ENCODE measurements at places on chromosomes 3 and 15. TPM values are rescaled to one million over a fixed set of nuclear protein-coding genes. Genes with fewer than 3 reads are reported as not detected.

DNA sequence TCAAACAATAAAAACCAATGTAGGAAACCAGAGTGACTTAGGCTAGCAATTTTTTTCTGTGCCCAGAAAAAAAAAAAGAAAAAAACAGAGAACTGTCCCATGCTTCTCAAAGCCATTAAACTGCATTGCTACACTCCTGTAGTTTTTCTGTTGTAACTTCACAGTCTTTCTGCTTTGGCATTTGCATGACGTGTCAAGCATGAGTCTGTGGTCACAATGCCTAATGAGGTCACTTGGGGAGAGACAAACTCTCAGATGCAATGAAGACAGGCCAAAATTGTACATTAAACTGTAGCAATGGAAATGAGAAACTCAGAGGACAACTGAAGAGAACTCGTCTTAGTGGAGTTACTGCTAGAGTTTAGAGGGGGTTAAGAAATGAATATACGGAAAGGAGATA is 30.8 kb downstream of the CCDC80 start:
- no peaks in the 10 kb centered on the region for H3K36me3 ChIP-seq
- H3K27me3 ChIP-seq, result peaks cover 15% of the 10 kb centered on the region
- peaks cover 6% of the 10 kb centered on the region for H3K4me1 ChIP-seq
- no peak overlapping the region for H3K27ac ChIP-seq
- H3K4me3 ChIP-seq, result no peak overlapping the region
- no peak for DNase-seq

DNA sequence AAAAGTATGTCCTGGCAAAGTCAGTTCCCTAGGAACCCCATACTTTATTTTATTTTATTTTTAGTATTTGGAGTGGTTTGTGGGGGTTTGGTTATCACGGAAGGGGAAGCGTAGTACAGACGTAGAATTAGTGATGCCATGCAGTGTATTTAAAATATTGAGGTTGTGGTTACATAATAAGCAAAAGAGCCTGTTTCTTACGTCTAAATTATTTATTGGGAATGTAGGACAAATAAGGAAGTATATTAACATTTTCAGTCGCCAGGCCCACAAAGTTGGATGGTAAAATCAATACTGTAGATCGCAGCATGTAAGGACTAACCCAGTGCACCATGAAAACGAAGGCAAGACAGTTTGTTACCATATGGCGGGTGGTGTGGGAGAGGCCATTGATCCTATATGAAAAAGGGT is 558 bp downstream of the DTWD1 start:
- H3K27me3 ChIP-seq, result no peaks in the 10 kb centered on the region
- peaks cover 45% of the 10 kb centered on the region for H3K4me1 ChIP-seq
- peak overlapping the region; percentile 86 for H3K4me3 ChIP-seq
- H3K27ac ChIP-seq, result peak overlapping the region; percentile 86

- H3K27me3 ChIP-seq, result peaks cover 17% of the 10 kb centered on the region
- H3K4me1 ChIP-seq, result peaks cover 14% of the 10 kb centered on the region
- no peak overlapping the region for H3K4me3 ChIP-seq
- no peak for DNase-seq
These were observed 38.5 kb downstream of the SLCO2A1 start for GRCh38 chr3:133991209-133991608.

DNA sequence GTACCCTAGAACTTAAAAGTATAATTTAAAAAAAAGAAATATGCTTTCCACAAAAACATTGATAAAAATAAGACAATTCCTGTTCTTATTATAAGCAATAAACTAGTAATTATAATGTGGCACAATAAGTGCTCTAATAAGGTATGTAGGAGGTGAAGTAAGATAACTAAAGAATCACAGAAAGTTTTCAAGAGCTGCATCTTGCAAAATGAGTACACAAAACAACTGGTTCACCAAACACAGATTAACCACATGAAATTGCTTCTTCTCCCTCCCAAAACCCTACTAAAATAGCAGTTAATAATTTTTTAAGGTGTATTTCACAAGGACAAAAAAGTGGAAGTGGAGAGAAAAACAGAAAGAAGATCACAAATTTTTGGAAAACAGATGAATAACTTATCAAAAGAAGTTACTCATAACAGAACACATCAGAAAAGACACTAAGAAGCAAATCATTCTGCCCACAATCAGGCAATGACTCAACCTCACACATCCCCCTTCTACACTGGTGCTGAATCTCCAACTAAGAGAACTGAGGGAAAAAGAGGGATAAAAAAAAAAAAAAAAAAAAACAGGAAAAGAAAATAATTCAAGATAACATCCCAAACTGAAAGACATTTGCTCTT is 64.2 kb downstream of the TBC1D5 start:
- no peaks in the 10 kb centered on the region for H3K27me3 ChIP-seq
- no peak for DNase-seq
- no peak overlapping the region for H3K4me3 ChIP-seq
- peaks cover 5% of the 10 kb centered on the region for H3K36me3 ChIP-seq
- no peak overlapping the region for H3K27ac ChIP-seq
- peaks cover 5% of the 10 kb centered on the region for H3K4me1 ChIP-seq

CCDC54 gene
- total RNA-seq, result not detected

VPS18 gene
- 17.8 TPM for total RNA-seq

PLIN1 gene
- not detected for total RNA-seq

DNA sequence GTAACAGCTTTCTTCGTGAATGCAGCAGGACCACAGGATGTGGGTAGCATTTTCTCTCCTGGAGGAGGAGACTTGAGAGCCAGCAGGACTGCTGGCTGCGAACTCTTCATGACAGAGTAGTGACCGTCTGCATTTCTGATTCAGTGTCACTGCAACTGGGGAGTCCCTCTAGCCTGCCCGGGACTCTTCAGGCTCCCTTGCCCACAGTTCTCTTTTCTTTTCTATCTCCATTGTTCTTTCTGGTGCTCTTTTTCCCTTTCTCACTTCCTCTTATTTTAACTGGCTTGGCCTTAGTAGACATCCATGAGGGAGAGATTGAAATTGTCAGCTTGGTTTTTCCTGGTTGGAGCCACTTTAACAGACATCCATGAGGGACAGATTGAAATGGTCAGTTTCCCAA is 49.9 kb upstream of the P2RY1 start:
- H3K4me1 ChIP-seq, result no peaks in the 10 kb centered on the region
- H3K27ac ChIP-seq, result no peak overlapping the region
- no peak for DNase-seq
- H3K4me3 ChIP-seq, result no peak overlapping the region

GRCh38 chr3:59609657-59610348 is 560.0 kb upstream of the CFAP20DC start:
- H3K36me3 ChIP-seq, result no peaks in the 10 kb centered on the region
- H3K27ac ChIP-seq, result no peak overlapping the region
- no peaks in the 10 kb centered on the region for H3K4me1 ChIP-seq
- H3K4me3 ChIP-seq, result no peak overlapping the region

- no peak overlapping the region for H3K4me3 ChIP-seq
- peaks cover 4% of the 10 kb centered on the region for H3K4me1 ChIP-seq
- peaks cover 1% of the 10 kb centered on the region for H3K27me3 ChIP-seq
These were observed 15.4 kb downstream of the HHLA2 start for GRCh38 chr3:108311797-108312196.

- peaks cover 20% of the 10 kb centered on the region for H3K27me3 ChIP-seq
- H3K4me1 ChIP-seq, result peaks cover 2% of the 10 kb centered on the region
- no peaks in the 10 kb centered on the region for H3K36me3 ChIP-seq
These were observed 8.8 kb upstream of the LACTB start for GRCh38 chr15:63112871-63113270.

DNA sequence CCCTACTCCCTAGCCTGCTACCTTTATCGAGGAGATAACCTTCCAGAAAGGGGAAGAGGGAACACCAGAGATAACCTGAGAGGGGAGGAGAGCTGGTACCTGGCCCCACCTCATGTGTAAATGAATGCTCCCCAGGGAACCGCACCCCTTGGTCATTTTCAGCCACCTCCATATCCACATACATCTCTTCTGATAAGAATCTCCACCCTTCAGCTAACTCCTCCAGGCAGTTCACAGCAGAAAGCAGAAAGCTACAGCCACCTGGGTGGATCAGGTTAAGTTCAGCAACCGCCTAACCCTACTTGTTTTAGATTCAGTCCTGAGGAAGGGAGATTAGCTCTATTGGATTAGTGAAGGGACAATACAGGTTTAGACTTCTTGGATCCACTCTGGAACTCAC is 38.0 kb upstream of the TIMP4 start:
- no peak for DNase-seq
- no peak overlapping the region for H3K4me3 ChIP-seq
- H3K27ac ChIP-seq, result no peak overlapping the region
- H3K36me3 ChIP-seq, result no peaks in the 10 kb centered on the region
- H3K27me3 ChIP-seq, result no peaks in the 10 kb centered on the region
- H3K4me1 ChIP-seq, result peaks cover 30% of the 10 kb centered on the region

RLBP1 gene
- not detected for total RNA-seq

DNA sequence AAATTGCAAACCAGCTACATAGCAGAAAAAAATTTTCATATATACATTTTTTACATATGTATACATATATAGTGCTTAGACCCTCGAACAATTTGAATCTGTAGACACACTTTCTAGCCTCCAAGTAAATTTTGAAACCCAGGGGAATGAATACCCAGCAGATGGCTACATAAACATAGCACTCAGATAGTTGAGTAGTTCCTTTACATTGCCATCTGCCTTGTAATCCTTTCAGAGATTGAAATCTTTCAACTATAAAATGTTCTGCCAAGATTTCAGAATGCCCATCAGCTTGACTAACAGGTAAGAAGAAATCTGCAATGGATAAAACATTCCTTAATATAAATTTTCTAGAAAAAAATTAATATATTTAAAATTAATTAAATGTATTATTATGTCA is 1333.5 kb upstream of the CADM2 start:
- no peak for DNase-seq
- no peak overlapping the region for H3K4me3 ChIP-seq
- no peak overlapping the region for H3K27ac ChIP-seq

DNA sequence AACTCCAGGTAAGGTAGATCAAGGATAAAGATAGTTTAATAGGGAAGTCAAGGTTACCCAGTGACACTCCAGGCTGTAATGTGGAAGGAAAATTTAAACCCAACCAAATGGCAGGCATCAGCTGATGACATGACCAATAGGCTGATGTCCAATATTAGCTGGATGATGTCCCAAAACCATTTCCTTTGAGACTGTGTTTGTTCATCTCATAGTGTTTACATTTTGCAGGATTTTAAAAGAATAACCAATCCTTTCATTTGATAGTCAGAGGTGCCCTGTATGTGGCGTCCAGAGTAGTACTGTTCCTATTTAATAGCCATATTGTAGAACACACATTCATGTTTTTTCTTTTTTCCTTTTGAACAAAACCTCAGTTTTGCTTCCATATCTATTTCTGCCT is 23.3 kb upstream of the TMEM158 start:
- H3K27ac ChIP-seq, result no peak overlapping the region
- no peak for DNase-seq
- H3K27me3 ChIP-seq, result peaks cover 12% of the 10 kb centered on the region
- H3K4me3 ChIP-seq, result no peak overlapping the region
- no peaks in the 10 kb centered on the region for H3K4me1 ChIP-seq

- no peaks in the 10 kb centered on the region for H3K4me1 ChIP-seq
- no peak overlapping the region for H3K27ac ChIP-seq
- no peaks in the 10 kb centered on the region for H3K36me3 ChIP-seq
- no peak for DNase-seq
- no peak overlapping the region for H3K4me3 ChIP-seq
- peaks cover 4% of the 10 kb centered on the region for H3K27me3 ChIP-seq
These were observed 47.8 kb downstream of the P3H2 start for GRCh38 chr3:190072856-190073255.

All from activated CD8-positive, alpha-beta T cell treated with anti-CD3 and anti-CD28 coated beads, Interleukin-2, amount 10 ng/mL, durations not matched to agents 7 days and 5 days (primary cell).